NT2/D1 (cell line): ENCODE measurements at places on chromosomes 5 and 9.

DNA sequence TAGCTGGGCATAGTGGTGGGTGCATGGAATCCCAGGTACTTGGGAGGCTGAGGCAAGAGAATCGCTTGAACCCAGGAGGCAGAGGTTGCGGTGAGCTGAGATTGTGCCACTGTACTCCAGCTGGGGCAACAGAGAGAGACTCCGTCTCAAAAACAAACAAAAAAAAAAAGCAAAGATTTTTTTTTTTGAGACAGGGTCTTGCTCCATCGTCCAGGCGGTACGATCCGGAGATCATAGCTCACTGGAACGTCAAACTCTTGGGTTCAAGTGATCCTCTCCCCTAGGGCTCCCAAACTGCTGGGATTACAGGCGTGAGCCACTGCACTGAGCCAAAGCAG is 37.6 kb downstream of the ABCA1 start:
- no peak for DNase-seq

GRCh38 chr9:113857875-113858274 is 18.2 kb upstream of the ZNF618 start:
- no peak for DNase-seq

DNA sequence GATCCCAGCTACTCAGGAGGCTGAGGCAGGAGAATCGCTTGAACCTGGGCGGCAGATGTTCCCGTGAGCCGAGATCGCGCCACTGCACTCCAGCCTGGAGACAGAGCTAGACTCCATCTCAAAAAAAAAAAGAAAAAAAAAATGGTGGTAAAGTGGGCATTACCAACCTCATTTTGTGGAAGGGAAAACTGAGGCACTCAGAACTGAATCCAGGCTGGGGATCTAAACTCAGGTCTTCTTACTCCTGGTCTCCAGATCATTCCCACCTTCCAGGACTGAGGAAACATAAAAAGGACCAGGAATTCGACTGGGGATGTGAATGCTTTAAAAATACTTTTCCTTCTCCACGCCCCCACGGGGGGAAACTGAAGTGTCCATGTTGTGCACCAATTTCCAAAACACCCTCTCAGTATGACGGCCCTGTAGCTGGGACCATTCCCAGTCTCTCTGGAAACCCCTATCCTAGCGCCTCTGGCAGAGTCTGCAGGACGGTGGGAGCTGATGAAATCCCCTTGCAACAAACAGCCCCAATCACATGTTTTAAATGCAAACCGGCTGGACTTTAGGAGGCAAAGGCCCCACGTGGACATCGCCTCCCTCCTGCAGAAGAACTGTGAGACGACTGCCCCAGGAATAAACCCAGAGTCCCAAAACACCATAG is 8.9 kb upstream of the AKNA start:
- DNase-seq: no peak

DNA sequence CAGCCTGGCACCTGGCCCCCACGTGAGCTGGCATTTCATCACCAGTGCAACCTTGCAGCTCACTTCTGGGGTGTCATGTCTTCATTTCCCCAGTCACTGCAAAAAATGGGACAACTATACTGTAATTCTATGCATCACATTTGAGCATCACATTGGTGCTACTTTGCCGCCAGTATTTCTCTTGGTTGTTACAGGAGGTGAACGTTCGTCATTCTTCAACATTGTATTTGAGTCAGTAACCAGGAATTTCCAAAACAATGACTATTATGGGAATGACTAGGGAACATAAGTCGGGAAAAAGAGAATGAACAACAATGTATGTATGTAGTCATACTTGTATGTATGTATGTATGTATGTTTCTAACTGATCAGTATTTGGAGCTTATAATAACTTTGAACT is 1278.0 kb downstream of the EFNA5 start:
- DNase-seq: no peak

- DNase-seq: no peak
Measured at GRCh38 chr5:18018472-18018871, 384.2 kb downstream of the TAF11L14 start.

- no peak for DNase-seq
Measured at GRCh38 chr5:116152169-116152568, 67.3 kb downstream of the COMMD10 start.

GRCh38 chr9:106892632-106893031 is 29.7 kb downstream of the ZNF462 start:
- DNase-seq: peak; percentile 87

DNA sequence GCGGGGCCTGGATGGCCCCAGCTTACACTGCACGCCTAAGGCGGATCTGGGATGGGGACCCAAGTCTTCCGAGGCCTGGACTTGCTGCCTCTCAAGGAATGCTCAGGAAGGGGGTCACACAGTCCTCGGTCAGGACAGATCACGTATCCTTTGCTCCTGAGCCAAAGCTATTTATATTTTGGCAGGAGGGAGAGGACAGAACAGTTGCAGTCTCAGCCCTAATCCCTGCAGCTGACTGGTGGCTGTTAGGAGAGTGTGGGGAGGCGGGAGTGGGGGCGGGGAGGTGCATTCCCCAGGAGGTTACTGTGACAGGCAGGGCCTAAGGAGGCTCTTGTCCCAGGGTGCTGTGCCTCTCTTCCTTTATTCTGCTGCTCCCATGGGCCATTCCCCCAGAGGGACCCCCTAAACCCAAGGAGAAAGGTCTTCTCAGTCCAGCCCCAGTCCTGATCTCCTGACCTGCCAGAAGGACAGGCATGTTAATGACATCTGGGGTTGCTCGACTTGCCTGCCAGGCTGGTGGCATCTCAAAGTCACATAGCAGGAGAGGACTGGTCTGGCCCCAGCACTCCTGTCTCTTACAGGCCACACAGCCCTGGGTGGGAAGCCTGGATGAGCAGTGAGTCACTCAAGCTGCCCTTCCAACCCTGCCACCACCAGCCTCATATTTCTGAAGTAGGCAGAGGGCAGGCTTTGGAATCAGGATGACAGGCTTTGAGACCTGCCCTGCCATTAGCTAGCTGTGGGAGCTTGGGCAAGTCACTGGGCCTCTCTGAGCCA is 51.9 kb downstream of the COL27A1 start:
- no peak for DNase-seq

DNA sequence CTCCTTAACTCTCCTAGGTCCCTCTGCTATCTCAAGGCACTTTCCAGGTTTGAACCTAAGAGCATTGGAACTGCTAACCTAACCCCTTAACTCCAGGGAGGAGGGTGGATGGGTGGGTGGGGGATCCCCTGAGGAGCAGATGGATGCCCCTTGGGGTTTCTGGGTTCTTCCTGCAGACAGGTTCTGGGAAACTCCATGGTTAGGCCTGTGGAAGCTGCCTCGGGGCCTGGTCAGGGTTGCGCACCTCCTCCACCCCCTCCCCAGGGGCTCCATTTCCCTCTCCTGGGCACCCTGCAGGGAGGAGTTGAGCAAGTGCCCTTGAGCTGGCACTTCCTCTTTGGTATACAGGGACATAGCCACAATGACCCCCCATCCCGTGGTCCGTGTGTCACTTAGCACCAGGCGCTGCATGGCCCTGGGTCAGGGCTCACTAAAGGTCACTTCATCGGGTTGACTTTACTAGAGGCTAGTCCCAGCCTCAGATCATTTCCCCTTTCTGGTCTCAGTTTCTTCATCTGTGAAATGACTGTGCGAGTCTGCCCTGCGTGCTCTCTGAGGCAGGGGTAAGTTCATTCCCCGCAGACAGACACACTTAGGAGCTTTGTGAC is 16.0 kb downstream of the CXXC5 start:
- no peak for DNase-seq

GRCh38 chr9:111622626-111623025 is 8.5 kb upstream of the DNAJC25 start:
- no peak for DNase-seq

GRCh38 chr9:24608599-24608998 is 62.9 kb upstream of the IZUMO3 start:
- no peak for DNase-seq

GRCh38 chr5:44652674-44653073 is 156.1 kb upstream of the MRPS30 start:
- no peak for DNase-seq

DNA sequence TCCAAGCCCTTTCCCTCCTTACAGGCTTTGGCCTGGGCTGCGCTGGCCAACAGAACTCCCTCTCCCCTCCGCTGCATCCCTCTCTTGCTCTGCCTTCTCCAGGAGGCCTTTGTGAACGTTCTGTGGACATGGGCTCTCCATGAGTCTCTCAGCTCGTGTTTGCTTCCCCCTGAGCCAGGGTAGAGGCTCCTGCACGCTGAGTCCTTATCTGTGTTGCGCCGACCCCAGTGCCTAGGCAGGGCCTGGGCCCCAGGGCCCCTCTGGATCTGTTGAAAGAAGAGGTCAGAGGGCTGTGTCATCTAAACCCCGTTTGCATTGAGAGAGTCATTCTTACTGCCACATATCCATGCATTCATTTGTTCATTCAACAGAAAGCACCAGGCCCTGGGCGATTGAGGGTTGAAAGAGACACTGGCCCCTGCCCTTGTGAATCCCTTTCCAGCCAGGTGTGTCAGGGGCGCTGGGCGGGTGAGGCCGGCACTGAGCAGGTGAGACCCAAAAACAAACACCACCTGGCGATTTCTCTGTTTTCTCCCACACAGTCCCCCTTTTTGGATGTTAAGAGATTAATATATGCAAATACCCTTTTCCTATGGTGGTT is 111.2 kb upstream of the IER5L start:
- DNase-seq: no peak

DNA sequence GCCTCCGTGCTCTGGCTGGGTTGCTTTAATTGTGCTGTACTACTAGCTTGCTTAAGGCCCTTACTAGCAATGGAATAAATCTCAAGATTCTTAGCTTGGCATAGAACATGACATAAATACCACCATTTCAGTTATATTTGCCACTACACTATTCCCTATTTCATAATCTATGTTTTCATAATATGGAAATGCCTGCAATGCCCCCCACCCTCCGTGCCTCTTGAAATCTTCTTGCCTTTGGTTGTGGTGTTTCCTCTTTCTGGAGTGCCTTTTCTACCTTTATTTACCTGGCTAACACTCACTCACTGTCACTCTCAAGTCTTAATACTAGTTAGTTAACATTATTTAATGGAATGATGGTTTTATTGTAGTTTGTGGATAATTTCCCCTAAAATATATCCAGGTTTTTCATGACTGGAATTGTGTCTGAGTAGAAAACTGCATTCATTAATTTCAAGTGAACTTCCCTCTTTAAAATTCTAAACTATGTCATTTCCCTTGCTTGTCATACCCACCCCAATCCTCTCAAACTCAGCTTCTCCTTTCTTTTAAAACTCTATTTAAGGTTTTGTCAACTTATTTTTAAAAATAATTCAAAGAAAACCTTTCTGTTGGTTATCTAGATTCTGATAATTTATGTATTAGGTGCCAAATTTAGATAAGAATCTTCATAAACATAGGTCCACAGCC is 521.7 kb upstream of the DAB2 start:
- DNase-seq: no peak

DNA sequence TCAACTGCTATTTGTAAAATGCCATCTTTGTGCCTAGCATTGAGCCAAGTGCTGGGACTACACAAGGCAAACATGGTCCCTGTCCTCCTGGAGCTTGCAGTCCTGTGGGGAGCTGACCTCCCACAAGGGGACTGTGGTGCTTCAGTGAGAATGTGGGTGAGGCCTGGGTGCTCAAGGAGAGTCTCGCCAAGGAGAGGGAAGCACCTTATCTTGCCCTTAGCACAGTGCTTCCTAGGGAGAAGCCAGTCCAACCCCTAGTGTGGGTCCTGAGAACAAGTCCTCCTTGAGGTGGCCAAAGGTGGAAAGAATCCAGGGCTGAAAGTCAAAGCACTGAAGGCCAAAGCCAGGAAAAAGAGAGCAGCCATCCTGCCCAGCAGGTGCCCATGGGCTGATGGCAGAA is 31.1 kb upstream of the MVB12B start:
- DNase-seq: no peak

GRCh38 chr5:117414926-117415325 is 840.3 kb upstream of the SEMA6A start:
- no peak for DNase-seq

- no peak for DNase-seq
Measured at GRCh38 chr5:133471699-133472098, 140.6 kb downstream of the FSTL4 start.

- no peak for DNase-seq
Measured at GRCh38 chr9:136803551-136804508, 3.9 kb upstream of the RABL6 start.

- DNase-seq: no peak
Measured at GRCh38 chr5:126516133-126516532, 78.9 kb downstream of the ALDH7A1 start.

DNA sequence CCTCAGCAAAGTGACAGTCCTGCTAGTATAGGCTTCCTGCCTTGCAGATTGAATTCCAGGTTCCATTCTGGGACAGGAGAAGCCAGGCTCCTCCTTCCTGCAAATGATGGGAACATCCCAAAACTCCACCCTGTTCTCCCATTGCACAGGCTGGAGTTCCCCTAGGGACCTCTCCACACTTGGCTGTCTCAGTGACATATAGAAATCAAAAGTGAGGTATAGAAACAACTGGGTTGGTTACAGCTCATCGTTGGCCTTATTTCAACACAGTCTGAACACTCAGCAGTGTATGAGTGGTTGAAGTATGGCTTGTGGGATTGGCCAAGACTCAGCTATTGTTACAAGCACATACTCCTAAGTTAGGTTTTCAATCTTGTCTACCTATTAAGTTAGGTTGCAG is 157.8 kb upstream of the FTMT start:
- no peak for DNase-seq

DNA sequence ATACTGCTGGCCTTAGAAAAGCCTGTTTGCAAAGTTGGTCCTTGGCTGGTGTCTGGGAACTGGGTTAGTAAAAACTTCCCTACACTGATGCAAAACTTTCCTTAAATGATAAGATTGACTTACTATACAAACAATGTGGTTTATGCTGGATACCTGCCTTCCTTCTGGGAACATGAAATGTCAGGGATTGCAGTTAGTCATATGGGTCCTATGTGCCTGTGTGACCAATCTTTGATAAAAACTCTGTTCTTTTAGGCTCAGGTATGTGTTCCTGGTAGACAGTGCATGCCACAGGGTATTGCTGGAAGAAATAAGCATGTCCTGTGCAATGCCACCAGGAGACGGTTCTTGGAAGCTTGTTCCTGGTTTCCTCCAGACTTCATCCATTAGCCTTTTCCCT is 173.3 kb downstream of the RMI1 start:
- no peak for DNase-seq

GRCh38 chr9:13804532-13804931 is 509.4 kb downstream of the NFIB start:
- no peak for DNase-seq

- DNase-seq: no peak
Measured at GRCh38 chr9:37635808-37636207, 14.9 kb upstream of the FRMPD1 start.
